Bronchial epithelial cell (primary cell): ENCODE measurements at places on chromosomes 6 and 20.

- no peak for DNase-seq
Observed at GRCh38 chr20:42401613-42402012, 783.4 kb upstream of the CHD6 start.

- DNase-seq = no peak
Observed at GRCh38 chr6:67591910-67592309, 1043.2 kb upstream of the ADGRB3 start.

DNA sequence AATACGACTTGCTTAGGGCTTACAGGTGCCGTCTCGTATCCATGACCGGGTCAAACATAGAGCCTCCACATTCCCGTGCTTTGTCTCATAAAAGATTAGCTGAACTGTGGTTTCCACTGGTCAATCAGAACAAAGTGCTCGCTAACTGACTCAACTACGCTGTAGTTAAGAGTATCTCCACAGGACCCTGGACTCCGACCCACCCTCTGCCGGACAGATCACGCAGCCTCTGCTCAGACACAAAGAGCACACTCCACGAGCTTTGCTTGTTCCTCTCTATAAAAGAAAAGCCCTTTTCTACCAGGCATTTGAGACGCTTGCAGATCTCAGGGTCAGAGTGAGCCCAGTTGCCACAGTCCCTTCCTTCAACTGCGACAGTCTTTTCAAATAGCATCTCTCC is 298.7 kb upstream of the CDH4 start:
- no peak for DNase-seq

- no peak for DNase-seq
Observed at GRCh38 chr20:54151511-54152226, 22.1 kb downstream of the CYP24A1 start.

DNA sequence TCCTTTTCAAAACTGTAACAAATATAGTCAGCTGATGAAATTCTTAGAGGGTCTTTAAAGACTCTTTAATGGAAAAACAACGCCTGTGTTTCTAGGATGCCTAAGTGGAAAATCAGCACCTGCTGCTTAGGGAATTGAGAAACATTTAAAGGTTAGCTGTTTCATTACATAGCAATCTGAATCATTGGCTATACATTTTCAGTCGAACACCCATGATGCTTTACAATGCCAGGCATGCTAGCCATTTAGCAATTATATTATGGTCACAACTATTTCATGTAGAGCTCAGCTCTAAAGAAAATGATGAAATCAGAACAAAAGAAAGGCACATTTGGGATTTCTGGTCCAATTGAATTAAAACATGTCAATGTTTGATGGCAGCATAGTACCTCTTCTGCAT is 270.3 kb upstream of the SYNCRIP start:
- DNase-seq = no peak

GRCh38 chr6:3081960-3082359 is 13.7 kb downstream of the RIPK1 start:
- DNase-seq = no peak

DNA sequence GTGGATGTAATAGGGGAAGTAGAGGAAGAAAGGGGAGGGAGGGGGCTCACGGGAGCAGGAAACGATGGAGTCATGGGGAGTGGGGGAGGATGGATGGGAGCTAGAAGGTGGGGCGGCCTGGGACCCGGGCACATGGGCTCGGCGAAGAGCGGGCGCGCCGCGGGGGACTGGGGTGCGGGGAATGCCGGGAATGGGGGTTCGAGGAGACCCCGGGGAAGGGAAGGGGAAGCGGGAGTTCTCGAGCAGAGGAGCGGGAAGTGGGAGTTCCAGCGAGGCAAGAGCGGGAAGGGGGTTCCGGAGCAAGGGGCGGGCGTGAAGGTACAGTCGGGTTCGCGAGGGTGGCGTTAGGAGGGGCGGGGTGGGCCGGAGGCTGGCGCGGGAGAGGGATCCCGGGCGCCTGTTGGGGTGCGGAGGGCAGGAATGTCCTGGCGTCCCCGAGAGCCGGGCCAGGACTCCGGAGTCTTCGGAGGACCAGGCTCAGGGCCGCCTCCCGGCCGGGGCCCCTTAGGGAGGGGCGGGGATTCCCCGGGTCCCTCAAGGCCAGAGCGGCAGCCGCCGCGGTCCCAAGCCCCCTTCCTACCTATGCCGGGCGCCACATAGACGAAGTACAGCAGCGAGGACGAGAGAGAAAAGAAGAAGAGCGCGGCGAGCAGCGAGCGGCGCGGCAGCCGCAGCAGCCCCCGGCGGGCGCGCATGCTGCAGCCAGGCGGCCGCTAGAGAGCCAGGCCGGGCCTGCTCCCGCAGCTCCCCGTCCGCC is 504 bp downstream of the B4GALT5 start:
- no peak for DNase-seq

DNA sequence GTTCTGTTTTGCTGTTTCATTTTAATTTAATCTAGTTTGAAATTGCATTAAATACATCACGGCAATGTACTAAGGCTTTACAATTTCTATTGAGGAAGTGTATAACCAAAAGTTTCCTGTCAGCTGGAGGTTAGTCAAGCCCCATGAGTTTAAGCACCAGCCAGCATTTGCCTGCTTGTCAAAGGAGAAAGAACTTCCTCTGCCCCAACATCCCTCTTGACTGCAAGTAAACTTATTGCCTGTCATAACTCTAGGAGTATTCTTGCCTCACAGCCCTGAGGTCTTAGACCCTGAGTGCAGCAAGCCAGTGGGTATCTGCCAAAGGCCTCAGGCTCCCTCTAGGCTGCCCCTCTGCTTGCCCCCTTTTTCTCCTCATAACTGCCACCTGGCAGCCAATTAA is 106.7 kb upstream of the INSM1 start:
- DNase-seq = no peak

DNA sequence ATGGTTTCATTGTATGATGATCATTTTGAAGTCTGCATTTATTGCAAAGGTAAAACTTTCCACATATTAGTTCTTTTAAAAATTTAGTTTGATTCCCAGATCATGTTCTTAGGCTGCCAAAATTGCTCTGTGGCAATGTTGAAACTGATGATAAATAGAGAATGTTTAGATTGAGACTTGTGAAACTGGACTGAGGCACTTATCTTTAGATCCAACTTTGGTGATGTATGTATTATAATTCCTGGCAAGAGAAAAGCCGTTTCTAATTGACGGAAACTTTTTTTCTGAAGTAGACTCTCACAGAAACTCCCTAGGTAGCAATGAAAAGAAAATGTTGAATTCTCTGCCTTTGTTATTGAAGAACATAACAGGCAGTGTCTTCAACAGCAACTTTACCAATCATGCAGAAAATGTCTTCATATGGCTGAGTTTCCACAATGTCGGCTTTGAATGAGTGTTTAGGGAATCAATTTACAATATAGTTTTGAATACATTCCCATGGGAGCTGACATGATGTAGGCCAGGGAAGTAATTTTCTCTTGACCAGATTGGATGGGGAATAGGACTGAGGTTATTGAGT is 456.2 kb downstream of the CD109 start:
- no peak for DNase-seq

DNA sequence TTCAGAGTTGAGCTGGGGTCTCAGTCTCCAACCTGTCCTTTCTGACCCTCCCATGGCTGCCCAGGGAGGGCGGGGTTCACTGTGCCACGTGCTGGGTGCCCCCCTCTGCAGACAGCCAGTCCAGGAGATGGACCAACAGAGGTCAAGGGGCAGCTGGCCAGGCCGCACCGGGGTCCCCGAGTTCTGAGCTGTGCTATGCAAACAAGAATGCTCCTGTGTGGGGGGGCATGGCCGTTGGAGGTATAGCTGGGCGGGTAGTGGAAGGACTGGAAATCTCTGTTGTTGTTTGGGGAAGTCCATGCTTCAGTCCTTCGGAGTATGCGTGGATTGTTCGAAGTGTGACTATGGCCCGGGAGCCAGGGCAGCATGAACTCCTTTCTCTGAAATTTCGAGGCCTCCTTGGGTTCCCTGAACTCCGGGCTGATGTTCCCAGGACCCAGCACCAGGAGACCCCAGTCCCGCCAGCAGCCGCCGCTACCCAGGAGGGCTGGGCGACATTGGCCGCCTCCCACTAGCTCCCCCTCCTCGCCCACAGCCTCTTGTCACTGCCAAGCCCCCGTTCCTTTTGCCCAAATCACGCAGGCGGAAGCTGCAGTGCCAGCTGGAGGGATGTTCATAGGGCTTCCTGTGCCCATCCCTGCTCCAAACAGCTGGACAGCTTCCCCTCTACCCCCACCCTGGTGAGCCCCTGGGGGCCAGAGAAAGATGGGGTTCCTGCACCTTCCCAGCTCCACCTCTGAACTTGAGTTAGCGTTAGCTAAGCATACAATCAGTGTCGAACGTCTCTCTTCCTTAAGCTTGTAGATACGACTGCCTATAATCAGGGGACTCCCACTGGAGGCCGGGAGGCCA is 126.6 kb downstream of the TAF4 start:
- no peak for DNase-seq

DNA sequence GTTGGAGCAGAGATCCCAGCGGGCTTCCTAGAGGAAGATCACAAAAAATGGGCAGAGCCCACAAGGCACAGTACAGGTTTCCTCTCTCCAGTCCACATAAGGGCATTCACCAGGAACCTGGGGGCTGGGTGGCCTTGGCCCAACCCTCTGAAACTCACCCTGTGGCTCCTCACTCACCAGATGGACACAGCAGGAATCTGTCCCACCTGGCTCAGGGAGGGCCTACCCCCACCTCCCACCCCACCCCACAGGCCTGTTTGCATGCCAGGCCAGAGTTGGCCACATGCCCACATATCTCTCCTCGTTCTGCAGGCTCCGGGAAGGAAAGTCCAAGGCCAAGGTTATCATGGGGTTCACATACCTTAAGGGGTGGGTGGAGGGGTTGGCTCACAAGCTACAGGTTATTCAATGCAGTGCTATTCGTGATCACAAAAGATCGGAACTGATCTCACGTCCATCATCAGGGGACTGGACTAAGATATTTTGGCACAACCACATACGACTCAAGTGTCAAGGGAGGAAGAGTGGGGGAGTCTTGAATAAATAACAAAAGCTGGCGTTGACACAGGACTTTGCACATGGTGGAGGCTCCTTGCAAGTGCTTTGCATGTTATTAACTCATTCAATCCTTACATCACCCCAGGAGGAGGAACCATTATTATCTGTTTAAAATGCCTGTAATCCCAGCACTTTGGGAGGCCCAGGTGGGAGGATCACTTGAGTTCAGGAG is 13.0 kb downstream of the RIPOR3 start:
- no peak for DNase-seq

GRCh38 chr6:128882991-128883611 is at the start of gene LAMA2:
TSS of gene LAMA2 (plus strand) at chr6:128883138. CDS start at chr6:128883246, 108 bp downstream.
- DNase-seq = peak; percentile 21

- no peak for DNase-seq
Observed at GRCh38 chr6:113317891-113318574, 539.1 kb upstream of the MARCKS start.

DNA sequence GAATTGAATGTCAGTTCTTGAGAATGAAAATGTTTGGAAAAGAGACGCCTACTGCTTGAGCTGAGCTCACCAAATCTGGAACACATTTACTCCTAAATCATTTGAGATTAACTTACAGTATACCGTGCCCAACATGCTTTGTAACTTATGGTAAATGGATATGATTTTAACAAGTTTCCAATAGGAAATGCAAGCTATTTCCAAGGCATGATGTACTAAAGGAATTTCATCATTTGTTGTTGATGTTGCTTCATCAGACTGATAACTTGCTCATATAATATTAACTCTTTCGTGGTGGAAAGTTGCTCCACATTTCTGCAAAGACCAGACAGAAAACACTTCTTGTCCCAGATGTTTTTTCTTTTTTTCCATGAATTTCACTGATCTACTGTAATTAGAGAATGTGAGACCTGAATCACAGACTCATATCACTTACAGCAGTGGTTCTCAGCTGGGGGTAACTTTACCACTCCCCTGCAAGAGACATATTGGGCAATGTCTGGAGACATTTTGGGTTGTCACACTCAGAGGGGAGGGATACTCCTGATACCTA is 116.6 kb upstream of the TRAF3IP2 start:
- peak; percentile 43 for DNase-seq

DNA sequence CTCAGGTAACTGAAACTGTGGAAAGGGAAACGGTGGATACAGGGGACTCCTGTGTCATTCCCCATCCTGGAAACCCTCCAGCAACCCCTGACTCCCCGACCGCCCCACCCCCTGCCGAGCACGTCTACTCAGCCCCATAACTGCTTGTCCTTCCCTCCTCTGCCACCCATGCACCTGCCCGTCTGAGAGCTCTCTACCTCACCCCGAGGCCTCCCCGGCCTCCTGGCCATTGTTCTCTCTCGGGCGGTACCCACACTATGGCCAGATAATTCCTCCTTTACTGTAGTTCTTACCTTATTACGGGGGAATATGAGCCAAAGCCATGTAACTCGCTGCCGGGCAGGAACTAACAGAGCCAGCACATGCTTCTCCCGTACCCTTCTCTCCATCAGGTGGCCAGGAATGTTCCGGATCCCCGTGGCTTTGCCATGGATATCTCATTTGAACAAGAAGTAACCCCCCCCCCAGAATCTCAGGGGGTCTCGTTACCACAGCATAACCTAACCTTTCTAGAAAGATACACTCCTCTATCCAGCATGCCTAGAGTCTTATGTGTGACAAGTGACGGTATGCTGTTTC is 4.8 kb upstream of the IRF4 start:
- no peak for DNase-seq

DNA sequence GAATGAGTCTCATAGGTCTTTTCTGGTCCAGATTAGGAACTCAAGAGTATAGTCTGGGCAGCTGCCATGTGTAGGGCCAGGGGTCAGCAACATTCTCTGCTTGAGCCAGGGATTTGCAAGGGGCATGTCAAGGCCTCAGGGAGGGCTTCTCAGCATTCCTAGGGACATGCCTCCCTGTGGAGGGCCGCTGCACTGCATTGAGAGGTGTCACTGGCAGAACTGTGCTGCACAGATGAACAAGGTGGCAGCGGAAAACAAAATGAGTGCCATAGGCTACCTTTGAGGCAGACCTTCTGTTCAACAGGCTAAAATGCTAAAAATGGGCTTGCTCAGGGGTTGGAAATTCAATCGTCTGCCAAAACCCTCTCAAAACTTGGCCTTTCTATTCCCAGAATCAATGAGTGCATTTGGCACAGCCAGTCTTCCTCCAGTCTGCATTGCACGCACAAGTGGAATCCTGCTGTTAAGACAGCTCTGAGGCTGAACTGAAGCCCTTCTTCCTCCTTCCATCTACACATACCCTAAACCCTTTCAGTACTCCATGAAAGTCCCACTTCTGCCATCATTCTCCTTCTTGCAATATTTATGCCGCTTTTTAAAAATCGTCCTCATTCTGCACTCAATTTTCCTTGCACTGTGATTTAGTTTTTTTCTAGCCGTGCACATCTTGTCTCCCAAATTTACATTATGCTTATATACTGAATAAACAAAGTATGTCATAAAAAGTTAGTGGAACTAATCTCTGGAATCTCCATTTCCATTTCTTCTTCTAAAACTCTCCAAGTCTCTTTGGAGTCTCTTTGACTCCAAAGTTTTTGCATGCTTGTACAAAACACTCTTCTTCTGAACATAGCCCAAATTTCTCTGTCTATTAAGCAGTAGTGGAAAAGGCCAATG is 51.7 kb downstream of the SLC26A8 start:
- DNase-seq = no peak

DNA sequence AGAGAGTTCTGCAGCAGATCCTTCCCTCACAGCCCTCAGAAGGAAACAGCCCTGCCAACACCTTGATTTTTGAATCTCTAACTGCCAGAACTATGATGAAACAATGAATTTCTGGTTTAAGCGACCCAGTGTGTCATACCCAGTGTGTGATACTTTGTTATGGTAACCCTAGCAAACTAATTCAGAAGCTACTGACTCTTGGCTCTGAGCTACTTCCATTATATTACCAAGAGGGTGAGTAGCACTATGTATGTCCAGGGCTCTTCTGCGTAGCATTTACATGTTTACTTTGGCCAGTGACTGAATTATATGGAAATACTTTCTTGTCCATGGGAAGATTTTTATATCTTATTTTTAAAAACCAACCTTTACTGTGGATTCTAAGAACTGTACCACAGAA is 16.7 kb downstream of the ANKRD66 start:
- no peak for DNase-seq
